ENCODE measurements at places on chromosomes 16 and 17.

GRCh38 chr17:879546-880442 is 97.6 kb downstream of the MRM3 start:
- DNase-seq = no peak

DNA sequence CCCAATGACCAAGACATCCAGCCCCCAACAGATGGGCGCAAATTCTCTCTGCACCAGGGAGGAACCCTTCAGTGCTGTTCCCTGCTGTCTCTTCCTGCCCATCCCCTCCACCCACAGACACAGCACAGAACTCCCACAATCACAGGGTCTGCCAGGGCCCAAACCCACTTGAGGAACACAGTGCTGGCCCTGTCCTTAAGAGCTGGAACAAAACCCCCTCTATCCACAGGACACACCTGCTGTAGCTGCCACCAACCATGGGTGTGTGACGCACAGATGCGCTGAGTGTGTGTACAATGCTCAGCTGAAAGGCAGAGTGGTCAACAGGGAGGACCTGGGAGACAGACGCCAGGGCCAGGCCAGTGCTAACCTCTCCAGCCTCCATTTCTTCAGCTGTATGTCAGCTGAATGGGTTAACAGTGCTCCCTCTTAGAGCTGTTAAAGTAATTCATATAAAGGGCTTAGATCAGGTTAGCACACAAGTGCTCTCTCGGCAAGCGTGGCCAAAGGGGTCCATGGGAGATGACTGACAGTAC is 62.1 kb downstream of the AMFR start:
- no peak for DNase-seq

- no peak for DNase-seq
Measured at GRCh38 chr16:31215287-31216162, 1.4 kb downstream of the PYDC1 start.

- DNase-seq = no peak
Measured at GRCh38 chr17:54085934-54086333, 263.2 kb downstream of the KIF2B start.

GRCh38 chr16:50502616-50503011 is 45.6 kb upstream of the NKD1 start:
- no peak for DNase-seq

DNA sequence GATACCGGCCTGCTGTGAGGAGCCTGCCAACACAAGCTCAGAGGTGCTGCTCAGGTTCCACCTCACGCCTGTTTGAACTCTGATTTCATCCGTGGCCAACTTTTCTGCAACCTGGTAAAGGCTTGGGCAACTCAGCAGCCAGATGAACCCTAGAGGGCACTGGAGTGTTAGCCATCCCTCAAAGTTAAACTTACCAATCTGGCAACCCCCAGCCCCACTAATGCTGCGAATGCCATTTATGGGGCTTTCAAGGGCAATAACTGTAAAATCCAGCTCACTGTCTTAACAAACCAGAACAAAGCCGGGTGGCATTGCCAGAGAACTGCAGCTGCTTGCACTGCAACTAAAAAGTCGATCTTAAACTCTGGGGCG is 105.5 kb downstream of the AXIN2 start:
- peak; percentile 6 for DNase-seq

GRCh38 chr17:7459961-7460545 is 15.2 kb downstream of the CHRNB1 start:
- no peak for DNase-seq

DNA sequence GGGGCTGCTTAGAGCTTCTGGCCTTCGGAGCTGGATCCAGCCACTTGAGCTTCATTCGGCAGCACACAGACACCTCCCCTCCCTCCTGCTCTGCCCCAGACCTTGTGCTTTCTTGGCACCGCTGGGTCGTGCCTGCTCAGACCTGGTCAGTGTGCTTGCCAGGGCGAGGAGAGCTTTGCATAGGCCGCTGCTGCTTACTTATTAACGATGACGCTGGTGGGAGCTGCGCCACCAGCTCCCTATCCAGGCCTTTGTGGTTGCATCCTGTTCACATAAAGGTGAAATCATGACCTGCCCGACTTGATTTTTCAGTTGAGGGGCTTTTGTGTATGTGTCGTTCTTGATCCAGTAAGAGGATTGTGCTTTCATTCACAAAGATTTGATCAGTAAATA is 101.1 kb downstream of the MSI2 start:
- peak; percentile 47 for DNase-seq

- no peak for DNase-seq
Measured at GRCh38 chr17:31283841-31284240, 13.2 kb downstream of the OMG start.

GRCh38 chr16:10744370-10745030 is 858 bp downstream of the NUBP1 start:
- no peak for DNase-seq

DNA sequence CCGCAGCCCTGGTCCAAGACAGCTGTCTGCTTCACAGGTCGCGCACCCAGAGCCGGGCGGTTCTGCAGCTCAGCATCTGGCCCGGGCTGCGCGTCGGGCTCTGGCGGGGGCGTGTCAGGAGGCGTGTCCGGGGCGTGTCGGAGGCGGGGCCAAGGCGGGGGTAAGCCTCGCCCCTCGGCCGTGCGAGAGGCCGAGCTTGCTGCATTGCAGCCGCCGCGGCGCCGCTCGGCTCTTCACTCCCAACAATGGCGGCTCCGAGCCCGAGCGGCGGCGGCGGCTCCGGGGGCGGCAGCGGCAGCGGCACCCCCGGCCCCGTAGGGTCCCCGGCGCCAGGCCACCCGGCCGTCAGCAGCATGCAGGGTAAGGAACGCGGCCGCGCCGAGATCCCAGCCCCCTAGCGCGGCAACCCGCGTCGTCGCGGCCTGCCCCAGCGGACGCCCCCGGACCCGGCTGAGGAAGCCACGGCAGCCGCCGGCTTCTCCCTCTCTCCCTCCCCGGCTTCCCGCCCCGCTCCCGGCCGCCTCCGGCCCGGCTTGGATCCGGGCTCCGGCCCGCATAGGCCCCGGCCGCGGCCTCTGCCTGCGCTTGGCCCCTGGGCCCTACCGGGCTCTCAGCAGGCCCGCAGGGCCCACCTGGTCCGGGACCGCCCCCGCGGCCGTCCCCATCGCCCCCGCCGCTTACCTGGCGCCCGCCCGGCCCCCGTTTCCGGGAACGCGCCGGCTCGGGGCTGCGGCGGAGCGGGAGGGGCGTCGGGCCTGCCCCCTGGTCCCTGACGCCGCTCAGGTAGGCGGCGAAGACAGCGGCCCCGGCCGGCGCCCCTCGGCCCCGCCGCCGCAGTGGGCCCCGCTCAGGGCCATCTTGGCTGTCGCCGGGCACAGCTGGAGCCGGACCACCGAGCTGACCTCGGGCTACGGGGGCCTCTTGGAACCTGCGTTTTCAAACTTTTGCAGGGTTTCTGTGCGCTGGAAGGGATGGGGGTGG is at the start of gene MAP2K4:
Gene MAP2K4 (plus strand): TSS at position 236 of the 981 bp plus-strand sequence. CDS start 10 bp downstream, at position 246.
- peak; percentile 75 for DNase-seq

DNA sequence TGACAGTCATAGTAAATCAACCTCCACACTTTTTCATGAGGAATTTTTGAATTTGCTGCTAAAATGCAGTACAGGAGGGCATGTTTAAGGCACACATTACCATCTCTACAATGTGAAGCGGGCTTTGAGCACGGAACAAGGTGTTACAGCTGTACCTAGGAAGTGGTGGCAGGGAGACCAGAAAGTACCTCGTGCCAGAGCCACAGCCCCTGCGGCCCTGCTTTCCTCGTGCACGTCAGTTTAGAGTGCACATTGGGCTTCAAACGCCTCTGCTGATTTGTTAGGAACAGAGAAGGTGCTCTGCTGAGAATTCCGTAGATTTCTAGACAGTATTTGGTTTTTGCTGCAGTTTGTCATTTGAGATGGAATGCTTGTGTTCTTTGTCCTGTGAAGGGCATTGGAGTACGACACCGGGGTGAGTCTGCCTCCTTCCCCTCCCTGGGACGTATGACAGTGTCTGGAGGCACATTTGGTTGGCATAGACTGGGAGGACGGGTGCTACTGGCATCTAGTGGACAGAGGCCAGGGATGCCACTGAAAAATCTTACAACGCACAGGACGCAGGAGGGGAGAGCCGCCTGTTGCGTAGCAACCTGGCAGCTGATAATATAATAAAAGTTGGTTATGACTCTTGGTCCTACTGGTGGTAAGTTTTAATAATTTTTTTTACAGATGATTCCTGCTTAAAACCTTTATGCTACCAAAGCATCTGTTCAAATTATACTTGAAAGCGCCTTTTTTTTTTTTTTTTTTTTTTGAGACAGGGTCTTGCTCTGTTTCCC is 9.1 kb downstream of the FOXK2 start:
- peak; percentile 66 for DNase-seq

DNA sequence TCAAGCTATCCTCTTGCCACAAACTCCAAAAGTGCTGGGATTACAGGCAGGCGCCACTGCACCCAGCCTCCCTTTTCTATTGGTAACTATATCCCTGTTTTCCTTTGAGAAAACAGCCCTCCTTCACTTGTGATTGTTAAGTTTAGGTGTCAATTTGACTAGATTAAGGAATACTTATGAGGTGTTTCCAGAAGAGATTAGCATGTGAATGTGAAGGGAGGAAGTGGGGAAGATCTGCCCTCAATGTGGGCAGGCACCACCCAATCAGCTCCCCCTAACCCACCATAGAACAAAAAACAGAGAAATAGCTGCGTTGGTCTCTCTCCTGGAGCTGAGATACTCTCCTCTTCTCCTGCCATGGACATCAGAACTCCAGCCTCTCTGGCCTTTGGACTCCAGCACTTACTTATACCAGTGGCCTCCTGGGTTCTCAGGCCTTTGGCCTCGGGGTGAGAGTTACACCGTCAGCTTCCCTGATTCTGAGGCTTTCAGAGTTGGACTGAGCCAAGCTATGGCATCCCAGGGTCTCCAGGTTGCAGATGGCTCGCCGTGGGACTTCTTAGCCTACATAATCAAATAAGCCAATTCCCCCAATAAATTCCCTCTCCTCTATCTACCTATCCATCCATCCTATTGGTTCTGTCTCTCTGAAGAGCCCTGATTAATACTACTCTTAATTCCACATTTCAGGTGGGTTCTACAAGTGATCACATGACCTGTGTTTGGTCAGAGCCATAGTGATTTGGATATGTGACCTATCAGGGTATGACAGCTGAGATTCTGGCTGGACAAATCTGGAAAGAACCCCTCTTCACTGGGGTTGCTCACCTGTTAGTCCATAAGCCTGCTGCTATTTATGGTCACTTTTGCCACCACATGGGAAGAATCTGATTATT is 12.0 kb upstream of the STAT3 start:
- DNase-seq = no peak

DNA sequence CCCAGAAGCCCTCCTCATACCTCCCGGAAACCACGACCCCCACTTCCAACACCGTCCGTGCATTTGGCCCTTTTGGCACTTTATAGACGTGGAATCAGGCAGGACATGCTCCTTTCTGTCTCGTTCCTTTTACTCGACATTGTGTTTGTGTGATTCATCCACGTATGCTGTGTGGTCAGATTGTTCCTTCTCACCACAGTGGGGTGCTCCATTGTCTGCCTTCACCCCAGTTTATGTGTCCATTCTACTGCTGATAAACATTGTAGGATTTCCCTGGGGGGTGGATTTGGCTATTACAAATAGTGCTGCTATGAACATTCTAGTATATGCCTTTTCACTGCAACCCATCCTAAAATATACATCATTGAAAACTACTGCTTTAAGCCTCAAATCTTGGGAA is 28.9 kb upstream of the RPH3AL start:
- no peak for DNase-seq

DNA sequence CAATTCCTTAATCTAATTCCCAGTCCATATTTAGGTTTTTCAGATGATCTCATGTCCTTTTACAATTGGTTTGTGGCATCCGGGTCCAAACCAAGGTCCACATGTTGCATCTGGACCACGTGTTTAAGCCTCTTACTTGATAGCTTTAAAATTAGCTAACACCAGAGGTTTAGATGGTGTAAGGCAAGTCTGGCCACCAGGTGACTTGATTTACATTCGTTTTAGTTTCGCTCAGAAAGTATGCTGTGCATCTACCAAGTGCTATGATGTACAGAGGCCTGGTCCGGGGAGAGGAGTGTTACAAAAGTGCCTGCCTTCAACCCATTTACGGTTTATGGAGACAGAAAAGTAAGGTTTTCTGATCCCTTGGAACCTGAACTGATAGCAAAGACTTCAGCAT is 878 bp upstream of the DNAJA2 start:
- no peak for DNase-seq

GRCh38 chr17:64348666-64349065 is 42.0 kb downstream of the PECAM1 start:
- DNase-seq = no peak
